ENCODE measurements at places on chromosomes 13 and 19.

DNA sequence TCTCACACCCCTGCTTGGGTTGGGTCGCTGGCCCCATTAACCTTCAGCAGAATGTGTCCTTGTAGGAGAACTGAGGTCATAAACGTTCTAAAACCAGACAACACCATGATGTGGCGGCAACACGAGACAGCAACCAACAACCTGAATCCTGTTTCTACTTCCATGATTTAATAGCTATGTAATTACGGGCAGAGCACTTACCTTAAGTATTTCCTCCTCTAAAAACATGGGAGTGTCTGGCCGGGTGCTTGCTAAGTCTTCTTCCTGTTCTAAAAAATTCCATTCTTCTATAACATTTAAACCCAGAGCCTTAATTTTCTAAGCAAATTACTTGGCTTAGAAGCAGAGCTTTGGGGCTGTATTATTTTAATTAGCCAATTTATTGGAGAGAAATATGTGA lies 33.5 kb upstream of the IRS2 start:
- peaks cover 3% of the 10 kb centered on the region for H3K4me1 ChIP-seq
- DNase-seq, result no peak
- peaks cover 5% of the 10 kb centered on the region for H3K27me3 ChIP-seq
- H3K27ac ChIP-seq, result no peak overlapping the region

DNA sequence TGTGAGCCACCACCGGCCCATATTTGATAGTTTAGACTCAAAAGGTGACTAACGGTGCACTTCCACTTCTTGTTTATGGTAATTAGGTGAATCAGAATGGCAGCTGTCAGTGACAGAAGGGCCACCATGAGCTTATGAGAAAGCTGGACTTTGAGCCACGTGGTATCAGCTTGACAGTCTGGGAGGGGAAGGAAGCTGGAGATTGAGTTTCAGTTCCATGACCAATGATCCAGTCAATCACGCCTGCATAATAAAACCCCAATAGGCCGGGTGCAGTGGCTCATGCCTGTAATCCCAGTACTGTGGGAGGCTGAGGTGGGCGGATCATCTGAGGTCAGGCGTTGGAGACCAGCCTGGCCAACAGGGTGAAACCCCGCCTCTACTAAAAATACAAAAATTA lies 8.2 kb downstream of the EID2B start:
- no peak overlapping the region for H3K27ac ChIP-seq
- H3K4me1 ChIP-seq, result no peaks in the 10 kb centered on the region
- DNase-seq, result no peak
- H3K27me3 ChIP-seq, result no peaks in the 10 kb centered on the region
- H3K36me3 ChIP-seq, result no peaks in the 10 kb centered on the region

GRCh38 chr19:49624967-49625910 lies 14.7 kb downstream of the RRAS start:
- H3K27me3 ChIP-seq, result no peaks in the 10 kb centered on the region
- no peaks in the 10 kb centered on the region for H3K4me1 ChIP-seq
- no peak overlapping the region for H3K27ac ChIP-seq
- peaks cover 18% of the 10 kb centered on the region for H3K36me3 ChIP-seq

- peaks cover 2% of the 10 kb centered on the region for H3K36me3 ChIP-seq
- H3K4me1 ChIP-seq, result peaks cover 58% of the 10 kb centered on the region
- no peaks in the 10 kb centered on the region for H3K27me3 ChIP-seq
Measured at GRCh38 chr19:16067205-16067938, 8.9 kb upstream of the TPM4 start.

- H3K4me3 ChIP-seq, result peak overlapping the region; percentile 81
- DNase-seq, result peak; percentile 98
- peaks cover 30% of the 10 kb centered on the region for H3K36me3 ChIP-seq
- peaks cover 33% of the 10 kb centered on the region for H3K4me1 ChIP-seq
- H3K27ac ChIP-seq, result peak overlapping the region; percentile 87
- no peaks in the 10 kb centered on the region for H3K27me3 ChIP-seq
Measured at GRCh38 chr19:12733369-12734214, 892 bp downstream of the TRIR start.

DNA sequence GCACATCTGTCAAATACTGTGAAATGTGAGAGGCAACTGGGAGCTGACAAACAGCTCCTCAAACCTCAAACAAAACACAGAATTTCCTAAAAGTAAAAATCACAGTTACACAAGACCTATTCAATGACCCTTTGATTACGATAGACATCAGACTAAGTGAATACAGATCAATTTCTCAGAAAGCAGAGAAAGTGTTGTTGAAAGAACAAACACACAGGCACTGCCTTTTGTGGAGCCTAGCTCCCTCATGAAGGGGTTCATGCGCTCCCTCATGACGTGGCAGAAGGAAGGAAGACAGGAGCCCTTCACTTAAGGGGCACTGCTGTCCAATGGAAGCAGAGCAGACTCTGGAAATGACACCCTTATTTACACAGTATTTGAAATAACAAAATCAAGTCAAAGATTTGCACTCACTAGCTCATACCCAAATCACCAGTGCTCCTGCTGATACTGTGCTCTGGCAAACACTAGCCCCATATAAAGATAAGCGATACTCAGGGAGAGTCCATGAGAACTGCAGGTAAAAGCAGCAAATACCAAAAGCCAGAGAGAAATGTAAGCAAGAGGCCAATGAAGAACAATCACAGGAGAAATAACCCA lies 144.9 kb downstream of the KLF12 start:
- no peaks in the 10 kb centered on the region for H3K4me1 ChIP-seq
- H3K27me3 ChIP-seq, result no peaks in the 10 kb centered on the region
- no peak overlapping the region for H3K27ac ChIP-seq
- no peak for DNase-seq
- H3K4me3 ChIP-seq, result no peak overlapping the region

DNA sequence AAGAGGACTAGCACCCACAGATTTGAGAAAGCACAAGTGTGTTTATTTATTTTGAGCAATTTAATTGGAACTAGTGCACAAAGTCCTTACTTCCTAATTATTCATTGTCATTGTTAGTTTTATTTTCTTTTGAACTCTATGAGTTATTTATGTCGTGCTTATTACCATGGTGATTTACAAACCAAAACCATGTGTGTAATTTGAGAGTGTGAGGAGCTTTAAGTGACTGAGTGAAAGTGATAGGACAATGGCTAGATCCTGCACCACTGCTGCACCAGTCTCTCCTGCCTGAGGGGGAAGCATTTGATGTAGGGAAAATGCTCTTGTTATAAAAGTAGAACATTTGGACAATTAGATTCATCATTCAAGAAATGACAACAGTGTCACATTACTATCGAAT lies 172.3 kb upstream of the KLF12 start:
- H3K4me3 ChIP-seq, result no peak overlapping the region
- no peaks in the 10 kb centered on the region for H3K36me3 ChIP-seq
- DNase-seq, result no peak
- no peaks in the 10 kb centered on the region for H3K27me3 ChIP-seq
- peaks cover 3% of the 10 kb centered on the region for H3K4me1 ChIP-seq

- H3K27ac ChIP-seq, result no peak overlapping the region
- H3K27me3 ChIP-seq, result peaks cover 3% of the 10 kb centered on the region
- peak; percentile 31 for DNase-seq
- H3K4me1 ChIP-seq, result peaks cover 4% of the 10 kb centered on the region
- H3K36me3 ChIP-seq, result no peaks in the 10 kb centered on the region
Measured at GRCh38 chr13:20431687-20432384, 93.8 kb downstream of the CRYL1 start.

DNA sequence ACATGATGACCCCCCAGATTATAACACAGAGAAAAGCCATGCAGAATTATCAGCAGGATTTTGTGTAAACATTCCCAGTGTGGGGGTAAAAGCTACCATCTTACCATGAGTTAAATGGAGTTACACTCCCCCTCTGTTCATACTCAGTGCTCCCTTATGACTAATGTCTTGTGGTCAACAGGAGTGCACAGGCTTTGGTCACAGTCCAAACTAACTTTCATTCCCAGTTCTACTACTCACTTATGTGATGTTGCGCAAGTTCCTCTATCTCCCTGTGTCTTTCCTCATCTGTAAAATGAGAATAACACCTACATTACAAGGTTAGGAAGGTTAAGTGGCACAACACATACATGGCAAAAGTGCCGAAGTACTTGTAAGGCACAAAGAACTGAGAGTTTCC lies 277.9 kb downstream of the RBM26 start:
- H3K4me1 ChIP-seq, result no peaks in the 10 kb centered on the region
- H3K27me3 ChIP-seq, result no peaks in the 10 kb centered on the region
- no peak overlapping the region for H3K4me3 ChIP-seq
- H3K36me3 ChIP-seq, result no peaks in the 10 kb centered on the region

DNA sequence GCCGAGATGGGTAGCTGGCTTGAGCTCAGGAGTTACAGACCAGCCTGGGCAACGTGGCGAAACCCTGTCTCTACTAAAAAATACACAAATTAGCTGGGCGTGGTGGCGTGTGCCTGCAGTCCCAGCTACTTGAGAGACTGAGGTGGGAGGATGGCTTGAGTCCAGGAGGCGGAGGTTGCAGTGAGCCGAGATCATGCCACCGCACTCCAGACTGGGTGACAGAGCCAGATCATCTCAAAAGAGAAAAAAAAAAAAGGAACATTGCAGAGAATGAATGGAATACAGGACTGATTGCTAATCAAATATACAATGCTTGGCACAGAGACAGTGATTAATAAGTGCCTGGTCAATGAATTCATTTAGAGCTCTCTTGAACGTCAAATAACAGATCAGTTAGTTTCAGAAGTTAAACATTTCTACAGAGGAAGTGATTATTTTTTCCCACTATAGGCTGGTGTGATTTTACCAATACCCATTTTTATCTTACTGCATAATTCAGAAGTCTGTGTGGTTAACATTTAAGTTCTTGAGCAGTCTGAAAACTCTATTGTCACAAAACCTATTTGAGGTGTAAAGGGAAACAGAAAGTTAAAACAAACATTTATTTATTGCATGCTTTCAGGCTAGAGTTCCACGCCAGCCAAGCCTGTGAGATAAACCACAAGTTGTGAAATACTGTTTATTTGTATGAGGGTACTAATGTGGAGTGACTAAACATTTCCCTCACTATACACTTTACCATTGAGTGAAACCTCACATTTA lies 7.7 kb upstream of the TBC1D4 start:
- no peaks in the 10 kb centered on the region for H3K36me3 ChIP-seq
- H3K27ac ChIP-seq, result no peak overlapping the region
- H3K27me3 ChIP-seq, result no peaks in the 10 kb centered on the region
- peak overlapping the region; percentile 43 for H3K4me3 ChIP-seq
- DNase-seq, result no peak

- H3K27ac ChIP-seq, result peak overlapping the region; percentile 95
- H3K4me1 ChIP-seq, result peaks cover 21% of the 10 kb centered on the region
- H3K27me3 ChIP-seq, result no peaks in the 10 kb centered on the region
- no peaks in the 10 kb centered on the region for H3K36me3 ChIP-seq
Measured at GRCh38 chr13:39038569-39039030, 344 bp downstream of the NHLRC3 start.

DNA sequence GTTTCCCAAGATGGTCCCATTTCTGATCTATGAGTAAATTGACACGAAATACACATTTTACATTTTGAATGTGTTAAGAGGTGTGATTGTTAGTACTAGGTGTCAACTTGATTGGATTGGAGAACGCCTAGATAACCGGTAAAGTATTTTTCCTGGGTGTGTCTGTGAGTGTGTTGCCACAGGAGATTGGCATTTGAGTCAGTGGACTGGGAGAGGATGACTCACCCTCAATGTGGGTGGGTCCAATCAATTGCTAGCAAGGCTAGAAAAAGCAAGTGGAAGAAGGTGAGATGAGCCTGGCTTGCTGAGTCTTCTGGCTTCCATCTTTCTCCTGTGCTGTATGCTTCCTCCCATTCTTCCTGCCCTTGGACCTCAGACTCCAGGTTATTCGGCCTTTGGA lies 960.7 kb upstream of the PCDH9 start:
- DNase-seq, result no peak
- H3K36me3 ChIP-seq, result no peaks in the 10 kb centered on the region
- H3K27ac ChIP-seq, result no peak overlapping the region
- H3K4me3 ChIP-seq, result no peak overlapping the region
- H3K27me3 ChIP-seq, result no peaks in the 10 kb centered on the region
- no peaks in the 10 kb centered on the region for H3K4me1 ChIP-seq

- no peaks in the 10 kb centered on the region for H3K27me3 ChIP-seq
- H3K4me3 ChIP-seq, result no peak overlapping the region
- H3K4me1 ChIP-seq, result no peaks in the 10 kb centered on the region
- DNase-seq, result no peak
Measured at GRCh38 chr19:29285878-29286277, 72.9 kb upstream of the UQCRFS1 start.

DNA sequence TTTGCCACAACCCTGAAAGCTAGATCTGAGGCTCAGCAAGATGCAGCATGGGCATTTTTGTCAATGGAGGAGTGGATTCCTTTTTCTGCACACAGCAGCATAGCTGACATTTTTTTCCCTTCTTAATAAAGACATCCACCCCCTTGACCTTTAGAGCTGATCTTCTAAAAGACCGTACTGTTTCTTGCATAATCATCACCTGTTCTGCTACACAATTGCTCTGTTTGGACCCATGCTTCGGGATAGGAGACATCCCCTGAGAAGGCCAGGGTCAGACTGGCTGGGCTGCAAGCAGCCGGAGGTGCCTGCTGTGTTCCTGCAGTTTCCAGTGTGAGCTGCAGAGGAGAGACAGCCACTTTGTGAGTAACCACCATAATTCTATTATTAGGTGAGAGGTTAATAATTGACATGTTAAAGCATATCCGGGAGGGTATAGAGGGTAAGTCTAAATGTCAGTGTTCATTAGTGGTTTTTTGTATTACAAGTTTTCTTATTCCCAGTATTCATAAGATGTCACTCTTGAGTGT lies 108.5 kb upstream of the C1QTNF9B start:
- peaks cover 2% of the 10 kb centered on the region for H3K4me1 ChIP-seq
- no peak overlapping the region for H3K4me3 ChIP-seq
- H3K36me3 ChIP-seq, result no peaks in the 10 kb centered on the region
- peak; percentile 10 for DNase-seq
- no peaks in the 10 kb centered on the region for H3K27me3 ChIP-seq

DNA sequence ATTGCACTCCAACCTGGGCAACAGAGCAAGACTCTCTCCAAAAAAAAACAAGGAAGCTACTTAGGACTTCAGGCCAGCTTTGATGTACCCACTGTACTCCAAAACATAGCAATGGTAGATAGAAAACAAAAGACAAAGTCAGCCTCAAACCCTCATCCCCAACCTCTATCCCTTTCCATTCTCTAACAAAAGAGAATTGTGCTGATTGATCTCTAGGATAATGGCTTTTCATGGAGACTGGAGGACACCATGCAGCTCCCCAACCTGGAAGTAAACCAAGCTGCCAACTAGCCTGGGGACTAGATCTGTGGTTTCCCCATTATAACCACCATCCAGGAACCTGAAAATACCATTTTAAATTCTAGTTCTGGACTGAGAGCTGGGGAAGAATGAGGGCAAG lies 4.3 kb upstream of the ZDHHC20 start:
- no peak overlapping the region for H3K27ac ChIP-seq
- H3K4me1 ChIP-seq, result no peaks in the 10 kb centered on the region
- H3K27me3 ChIP-seq, result no peaks in the 10 kb centered on the region
- DNase-seq, result no peak
- H3K36me3 ChIP-seq, result no peaks in the 10 kb centered on the region

- H3K36me3 ChIP-seq, result peaks cover 14% of the 10 kb centered on the region
- peak; percentile 89 for DNase-seq
- no peak overlapping the region for H3K27ac ChIP-seq
- no peak overlapping the region for H3K4me3 ChIP-seq
Measured at GRCh38 chr19:14470031-14470876, 4.9 kb downstream of the PTGER1 start.
